ENCODE measurements at places on chromosomes 12 and 14. TPM values are rescaled to one million over a fixed set of nuclear protein-coding genes. Genes with fewer than 3 reads are reported as not detected.

- no peak for DNase-seq
Observed at GRCh38 chr12:5515458-5515857, 83.5 kb downstream of the NTF3 start.

SLC25A47 gene
- not detected for total RNA-seq

NTF3 gene
- 8.6 TPM for total RNA-seq

GRCh38 chr12:16949871-16950667 lies 344.1 kb upstream of the LMO3 start:
- DNase-seq, result no peak

DNA sequence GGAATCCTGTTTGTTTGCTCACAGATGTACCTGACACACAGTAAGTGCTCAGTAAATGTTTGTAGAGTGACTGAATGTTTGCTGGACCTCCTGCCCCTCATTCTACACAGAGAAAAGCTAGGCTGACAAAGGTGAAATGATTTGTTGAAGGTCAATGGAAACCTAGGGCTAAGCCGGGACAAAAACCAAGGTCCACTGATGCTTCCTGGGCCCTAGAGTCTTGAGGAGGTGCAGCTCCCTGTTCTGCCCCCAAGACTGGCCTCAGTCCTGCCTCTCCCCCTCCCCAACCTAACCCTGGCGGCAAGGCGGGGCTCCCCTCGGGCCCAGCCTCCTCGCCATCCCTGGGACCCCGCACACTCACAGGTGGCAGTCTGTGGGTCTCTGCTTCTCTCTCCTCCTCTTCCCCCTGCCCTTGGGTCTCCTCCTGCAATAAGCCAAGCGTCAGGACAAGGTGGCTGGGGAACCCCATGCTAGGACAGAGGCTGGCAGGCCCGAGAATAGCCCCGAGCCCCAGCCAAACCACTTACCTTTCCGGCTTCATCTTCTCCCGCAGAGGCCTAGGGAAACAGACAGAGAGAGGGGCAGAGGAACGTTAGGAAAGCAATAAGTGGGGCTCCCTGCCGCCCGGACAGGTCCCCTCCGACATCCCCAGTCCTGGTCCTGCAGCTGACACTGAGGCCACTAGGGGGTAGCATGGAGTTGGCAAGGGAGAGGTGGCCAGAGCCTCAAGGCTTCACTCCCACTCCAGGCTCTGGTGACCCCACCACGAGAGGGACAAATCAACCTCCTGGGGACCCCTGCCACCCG lies 9.3 kb downstream of the PGF start:
- peak; percentile 54 for DNase-seq

HCAR1 gene
- total RNA-seq, result 1.3 TPM
